ENCODE measurements at places on chromosomes 5 and 9. TPM values are rescaled to one million over a fixed set of nuclear protein-coding genes. Genes with fewer than 3 reads are reported as not detected.

CCDC69 gene
- total RNA-seq: 1.5 TPM

PHYHD1 gene
- total RNA-seq: not detected

C5orf34 gene
- 4.5 TPM for total RNA-seq

PCDHA1 gene
- 0.15 TPM for total RNA-seq

FAM169A gene
- 7.7 TPM for total RNA-seq

TEX48 gene
- not detected for total RNA-seq

FREM1 gene
- total RNA-seq: not detected

OTP gene
- 0.13 TPM for total RNA-seq

ANKRD18B gene
- 4.3 TPM for total RNA-seq

SLC4A9 gene
- total RNA-seq: 0.09 TPM

IFNA14 gene
- total RNA-seq: not detected

PRDM9 gene
- total RNA-seq: not detected

C5orf47 gene
- total RNA-seq: not detected

CNTFR gene
- 0.24 TPM for total RNA-seq

FGF1 gene
- 0.35 TPM for total RNA-seq

CTSL gene
- total RNA-seq: 686 TPM

TEK gene
- 0.11 TPM for total RNA-seq

Data from A549 treated with GW870086 at 1 μM for 4 hours (cell line).